ENCODE measurements at places on chromosomes 16 and 17.

- no peak for DNase-seq
Measured at GRCh38 chr16:84115919-84116719, 623 bp downstream of the MBTPS1 start.

GRCh38 chr16:79571903-79572535 is 28.5 kb downstream of the MAF start:
- no peak for DNase-seq

- DNase-seq: peak; percentile 55
Measured at GRCh38 chr16:21276090-21276489, 2.0 kb downstream of the CRYM start.

DNA sequence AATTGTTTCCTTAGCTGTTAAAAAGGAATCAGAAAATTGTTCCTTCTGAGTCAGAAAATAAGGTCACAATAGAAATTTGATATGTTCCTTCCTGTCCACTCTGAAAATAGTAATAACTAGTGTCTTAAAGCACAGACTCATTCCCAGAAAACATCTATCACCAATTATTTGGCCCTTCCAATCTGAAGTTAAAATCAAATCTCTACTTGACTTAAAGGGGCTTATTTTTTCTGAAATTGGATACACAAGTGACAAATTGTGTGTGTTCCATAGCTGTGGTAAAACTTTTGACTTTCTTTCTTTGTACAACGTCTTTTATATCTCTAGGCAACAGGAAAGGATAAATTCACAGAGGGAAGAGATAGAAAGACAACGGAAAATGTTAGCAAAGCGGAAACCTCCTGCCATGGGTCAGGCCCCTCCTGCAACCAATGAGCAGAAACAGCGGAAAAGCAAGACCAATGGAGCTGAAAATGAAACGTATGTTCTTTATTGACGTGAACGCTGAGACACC is 54.5 kb upstream of the MRC2 start:
- DNase-seq: no peak

DNA sequence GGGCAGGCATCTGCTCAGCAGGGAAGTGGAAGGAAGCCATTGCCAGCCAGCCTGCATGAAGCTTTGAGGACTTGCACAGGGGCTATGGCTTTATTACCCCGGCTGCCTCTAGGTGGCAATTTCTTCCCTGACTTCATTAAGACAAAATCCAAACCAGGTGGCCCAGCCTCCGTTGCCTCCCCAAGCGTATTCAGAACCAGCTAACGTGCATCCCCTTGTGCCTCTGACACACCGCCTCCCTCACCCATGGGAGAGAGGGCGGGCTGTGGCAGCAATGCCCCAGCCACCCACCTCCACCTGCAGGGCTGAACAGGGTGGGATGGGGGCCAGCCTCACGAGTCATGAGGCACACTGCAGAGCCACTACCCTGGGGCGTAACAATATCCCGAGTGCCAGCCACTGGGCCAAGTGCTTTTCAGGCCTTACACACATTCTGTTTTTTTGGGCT is 6.8 kb downstream of the KIFC3 start:
- no peak for DNase-seq

DNA sequence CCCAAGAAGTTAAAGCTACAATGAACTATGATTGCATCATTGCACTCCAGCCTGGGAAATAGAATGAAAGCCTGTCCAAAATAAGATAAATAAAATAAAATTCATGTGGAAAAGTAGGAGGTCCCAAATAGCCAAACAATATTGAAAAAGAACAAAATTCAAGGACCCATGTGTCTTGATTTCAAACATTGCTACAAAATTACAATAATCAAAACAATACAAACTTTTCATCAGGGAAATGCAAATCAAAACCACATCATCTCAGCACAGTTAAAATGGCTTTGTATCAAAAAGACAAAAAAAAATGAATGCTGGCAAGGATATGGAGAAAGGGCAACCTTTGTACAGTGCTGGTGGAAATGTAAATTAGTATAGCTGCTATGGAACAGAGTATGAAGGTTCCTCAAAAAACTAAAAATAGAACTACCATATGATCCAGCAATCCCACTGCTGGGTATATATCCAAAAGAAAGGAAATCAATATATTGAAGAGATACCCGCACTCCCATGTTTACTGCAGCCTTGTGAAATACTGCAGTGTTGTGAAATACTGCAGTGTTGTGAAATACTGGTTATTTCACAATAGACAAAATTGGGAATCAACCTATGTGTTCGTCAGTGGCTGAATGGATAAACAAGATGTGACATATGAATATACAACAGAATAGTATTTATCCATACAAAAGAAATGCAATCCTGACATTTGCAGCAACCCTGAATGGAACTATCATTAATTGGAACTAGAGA is 24.5 kb upstream of the ZNF287 start:
- DNase-seq: no peak

- no peak for DNase-seq
Measured at GRCh38 chr17:193426-193810, 12.0 kb upstream of the DOC2B start.

DNA sequence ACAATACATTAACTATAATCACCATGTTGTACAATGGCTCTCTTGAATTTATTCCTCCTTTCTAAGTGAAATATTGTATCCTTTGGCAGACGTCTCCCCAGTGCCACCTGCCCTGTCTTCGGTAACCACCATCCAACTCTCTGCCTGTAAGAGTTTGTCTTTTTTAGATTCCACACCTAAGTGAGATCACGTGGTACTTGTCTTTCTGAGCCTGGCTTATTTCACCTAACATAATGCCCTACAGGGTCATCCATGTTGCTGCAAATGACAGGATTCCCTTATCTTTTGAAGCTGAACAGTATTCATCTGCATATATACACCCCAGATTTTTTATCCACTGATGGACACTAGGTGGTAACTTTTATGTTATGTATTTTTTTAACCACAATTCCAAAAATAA is 24.2 kb downstream of the ORC6 start:
- no peak for DNase-seq

- peak; percentile 74 for DNase-seq
Measured at GRCh38 chr16:31874366-31875111, 932 bp downstream of the ZNF267 start.

- no peak for DNase-seq
Measured at GRCh38 chr17:75241502-75241901, 19.9 kb downstream of the GGA3 start.

GRCh38 chr16:77594799-77595596 is 127.3 kb upstream of the NUDT7 start:
- no peak for DNase-seq

- no peak for DNase-seq
Measured at GRCh38 chr17:67636834-67637520, 80.8 kb upstream of the NOL11 start.

DNA sequence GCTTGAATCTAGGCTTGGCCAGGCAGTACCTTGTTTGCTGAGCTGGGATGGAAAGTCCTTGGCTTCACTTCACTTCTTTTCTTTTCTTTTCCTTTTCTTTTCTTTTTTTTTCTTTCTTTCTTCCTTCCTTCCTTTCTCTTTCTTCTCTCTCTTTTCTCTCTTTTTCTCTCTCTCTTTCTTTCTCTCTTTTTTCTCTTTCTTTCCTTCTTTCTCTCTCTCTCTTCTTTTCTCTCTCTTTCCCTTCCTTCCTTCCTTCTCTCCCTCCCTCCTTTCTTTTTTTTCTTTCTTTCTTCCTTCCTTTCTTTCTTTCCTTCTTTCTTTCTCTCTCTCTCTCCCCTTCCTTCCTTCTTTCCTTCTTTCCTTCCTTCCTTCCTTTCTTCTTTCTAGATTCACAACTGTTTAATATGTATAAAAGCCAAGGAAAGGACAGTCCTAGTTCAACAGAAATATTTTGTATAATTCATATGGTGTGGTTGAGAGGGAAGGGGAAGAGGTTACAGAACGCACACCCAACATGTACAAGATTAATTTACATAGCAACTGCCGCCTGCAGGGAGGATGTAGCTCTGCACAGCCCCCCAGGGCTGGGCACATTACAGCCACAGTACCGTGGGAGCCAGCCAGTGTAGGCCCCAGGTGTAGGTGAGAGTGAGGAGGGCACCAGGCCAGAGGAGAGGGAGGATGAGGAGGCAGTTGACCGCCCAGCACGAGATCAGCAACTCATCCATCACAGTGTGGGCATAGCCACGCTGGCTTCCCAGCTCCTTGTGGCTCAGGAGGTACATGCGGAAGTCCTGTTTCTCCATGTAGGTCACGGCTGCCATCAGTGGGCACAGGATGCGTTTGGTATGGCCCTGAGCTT is 9.7 kb upstream of the ITGB3 start:
- DNase-seq: peak; percentile 31

- DNase-seq: peak; percentile 3
Measured at GRCh38 chr17:38539386-38539785, 66.4 kb downstream of the SRCIN1 start.

Measured in B cell (primary cell).